Glutamatergic neuron (in vitro differentiated cells): ENCODE measurements at places on chromosomes 13 and 19.

DNA sequence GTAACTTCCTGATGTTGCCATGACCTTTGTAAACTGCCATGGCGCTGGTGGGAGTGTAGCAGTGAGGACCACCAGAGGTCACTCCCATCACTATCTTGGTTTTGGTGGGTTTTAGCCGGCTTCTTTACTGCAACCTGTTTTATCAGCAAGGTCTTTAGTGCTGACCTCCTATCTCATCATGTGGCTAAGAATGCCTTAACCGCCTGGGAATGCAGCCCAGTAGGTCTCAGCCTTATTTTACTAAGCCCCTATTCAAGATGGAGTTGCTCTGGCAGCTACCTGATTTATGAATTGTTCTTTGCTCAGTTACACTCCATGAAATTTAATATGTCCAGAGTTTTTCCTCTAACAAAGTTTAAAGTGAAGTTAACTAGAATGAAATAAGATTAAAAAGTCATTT lies 4.6 kb upstream of the EPS15L1 start:
- no peaks in the 10 kb centered on the region for H3K4me1 ChIP-seq
- no peak overlapping the region for H3K27ac ChIP-seq
- no peak for DNase-seq
- no peak overlapping the region for H3K4me3 ChIP-seq

GRCh38 chr19:16371540-16371986 lies 46.9 kb downstream of the KLF2 start:
- H3K36me3 ChIP-seq: peaks cover 6% of the 10 kb centered on the region
- peak overlapping the region; percentile 34 for H3K27ac ChIP-seq
- DNase-seq: no peak
- H3K27me3 ChIP-seq: peaks cover 12% of the 10 kb centered on the region

GRCh38 chr19:5805462-5806132 lies 730 bp downstream of the NRTN start:
- no peaks in the 10 kb centered on the region for H3K36me3 ChIP-seq
- H3K4me3 ChIP-seq: no peak overlapping the region
- H3K27ac ChIP-seq: no peak overlapping the region
- H3K27me3 ChIP-seq: peaks cover 19% of the 10 kb centered on the region
- DNase-seq: peak; percentile 93

DNA sequence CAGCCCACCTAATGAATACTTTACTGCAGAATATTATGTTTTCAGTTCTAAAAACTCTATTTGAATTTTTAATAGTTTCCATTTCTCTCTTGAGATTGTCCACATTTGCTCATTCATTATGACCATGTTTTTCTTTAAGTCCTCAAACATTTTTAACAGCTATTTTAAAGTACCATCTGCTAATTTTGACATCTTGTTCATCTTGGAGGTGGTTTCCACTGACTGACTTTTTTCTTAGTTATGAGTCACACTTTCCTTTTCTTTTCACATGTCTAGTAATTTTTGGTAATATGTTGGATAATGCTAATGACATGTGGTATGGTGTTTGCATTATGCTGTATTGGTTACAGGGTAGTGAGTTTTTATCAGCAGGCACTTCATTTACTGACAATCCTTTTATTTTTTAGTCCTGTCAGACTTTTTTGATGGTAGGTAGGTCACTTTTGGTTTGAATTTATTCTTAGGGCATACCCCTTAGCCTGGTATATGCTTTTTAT lies 15.4 kb upstream of the ESD start:
- H3K4me3 ChIP-seq: no peak overlapping the region
- peaks cover 5% of the 10 kb centered on the region for H3K36me3 ChIP-seq
- peaks cover 6% of the 10 kb centered on the region for H3K4me1 ChIP-seq
- no peak for DNase-seq
- H3K27ac ChIP-seq: no peak overlapping the region

DNA sequence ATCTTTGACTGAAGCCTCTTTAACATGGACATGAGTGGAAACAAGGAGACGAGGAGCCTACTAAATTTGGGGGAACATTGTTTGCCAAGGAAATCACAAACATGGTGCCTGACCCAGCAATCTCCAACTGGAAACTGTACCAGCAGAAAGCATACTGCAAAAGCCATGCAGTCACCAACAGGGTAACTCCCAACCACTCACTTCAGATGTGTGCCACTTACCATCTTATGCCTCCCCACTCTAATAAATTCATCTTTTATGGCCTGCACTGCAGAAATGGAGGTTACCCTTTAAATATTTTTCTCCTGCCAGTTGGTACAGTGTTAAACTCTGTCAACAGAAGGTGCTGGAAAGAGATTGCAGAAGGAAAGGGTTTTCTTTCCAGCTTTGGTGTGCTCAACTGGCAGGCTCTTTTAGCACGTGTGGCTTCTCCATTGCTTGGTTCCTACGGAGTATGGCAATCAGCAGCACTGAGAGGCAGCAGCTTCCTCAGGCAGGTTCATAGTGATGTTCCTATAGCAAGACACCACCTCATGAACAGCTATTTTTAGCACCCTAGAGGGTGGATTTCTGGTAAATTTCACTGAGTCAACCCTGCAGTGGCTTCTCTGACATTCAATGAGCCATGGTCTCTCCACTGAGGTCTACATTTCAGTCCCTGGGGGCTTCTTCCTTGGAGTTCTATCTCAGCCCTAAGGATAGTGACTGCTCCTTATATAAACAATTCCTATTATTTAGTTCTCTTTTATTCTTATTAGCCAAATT lies 21.4 kb downstream of the MIR17HG start:
- H3K4me3 ChIP-seq: no peak overlapping the region
- H3K36me3 ChIP-seq: no peaks in the 10 kb centered on the region
- H3K4me1 ChIP-seq: peaks cover 5% of the 10 kb centered on the region
- no peak for DNase-seq

DNA sequence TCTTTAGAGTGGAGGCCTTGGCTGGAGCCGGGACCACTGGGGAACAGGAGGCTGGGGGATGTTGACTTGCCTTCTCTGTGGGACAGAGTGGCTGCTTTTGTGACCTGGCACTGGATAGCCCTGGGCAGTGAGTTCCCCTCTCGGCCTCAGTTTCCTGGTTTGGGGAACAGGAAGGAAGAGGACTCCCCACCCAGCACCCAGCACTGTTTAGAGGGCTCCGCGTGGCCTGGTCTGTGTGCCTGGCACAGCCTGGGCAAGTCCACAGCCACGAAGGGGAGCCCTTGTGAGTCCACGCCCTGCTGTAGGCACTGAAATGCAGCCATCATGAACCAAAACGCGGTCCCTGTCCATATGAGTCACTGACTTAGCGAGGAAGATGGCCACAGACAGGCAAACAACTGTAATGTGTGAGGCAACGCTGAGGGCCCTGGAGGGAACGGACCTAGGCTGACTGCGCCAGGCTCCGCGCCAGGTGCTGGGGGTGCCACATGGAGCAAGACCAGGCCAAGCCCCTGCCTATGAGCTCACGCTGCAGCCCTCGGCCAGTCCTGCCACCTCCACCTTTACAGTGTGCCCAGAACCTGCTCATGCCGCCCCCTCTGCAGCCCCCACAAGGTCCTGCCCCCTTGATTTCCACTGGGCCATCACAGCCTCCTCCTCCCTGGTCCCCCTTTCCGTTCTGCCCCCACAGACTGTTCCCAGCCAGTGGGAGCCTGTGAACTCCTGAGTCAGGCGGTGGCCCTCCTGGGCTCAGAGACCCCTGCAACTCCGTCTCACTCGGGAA lies 35.5 kb downstream of the PAK4 start:
- H3K36me3 ChIP-seq: no peaks in the 10 kb centered on the region
- no peak overlapping the region for H3K27ac ChIP-seq
- no peak overlapping the region for H3K4me3 ChIP-seq
- DNase-seq: no peak
